Fibroblast of mammary gland (primary cell): ENCODE measurements at places on chromosomes 6 and 20.

DNA sequence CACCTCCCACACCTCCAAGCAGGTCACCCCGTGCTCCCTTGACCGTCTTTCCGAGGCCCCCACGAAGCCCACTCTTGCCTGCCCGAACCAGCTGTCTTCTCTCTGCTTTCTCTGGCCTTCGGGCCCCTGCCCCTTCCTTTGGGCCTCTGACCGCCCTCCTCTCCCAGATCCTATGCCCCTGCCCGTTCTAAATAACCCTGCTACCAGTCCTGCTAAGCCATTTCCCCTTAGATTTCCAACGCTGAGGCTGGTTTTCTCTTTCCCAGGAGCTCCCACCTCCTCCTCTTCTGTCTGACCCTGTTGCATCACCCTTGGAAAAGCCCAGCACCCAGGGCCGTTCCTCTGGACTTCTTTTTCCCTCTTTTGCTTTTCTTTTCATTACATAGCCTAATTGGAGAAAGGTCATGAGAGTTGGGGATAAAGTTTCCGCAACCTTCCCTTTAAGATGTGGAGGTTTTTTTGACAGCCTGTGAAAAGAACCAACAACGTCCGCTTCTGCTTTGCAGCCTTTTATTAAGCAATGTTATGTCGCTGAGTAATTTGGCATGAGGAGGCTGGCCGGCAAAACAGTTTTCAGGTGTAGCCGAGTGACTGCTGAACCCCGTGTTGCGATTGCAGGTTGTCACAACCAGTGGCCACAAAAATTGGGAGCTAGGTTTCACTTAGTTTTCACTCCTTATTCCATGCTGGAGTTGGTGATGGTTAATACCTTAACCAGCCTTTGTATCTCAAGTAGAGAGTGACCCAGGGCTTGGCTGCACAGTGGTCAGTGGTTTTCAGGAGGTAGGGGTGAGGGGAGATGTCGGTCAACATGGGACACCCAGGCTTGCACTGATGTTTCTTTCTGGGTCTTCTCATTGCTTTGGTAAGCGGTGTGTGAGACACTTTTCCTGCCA, 970 bp downstream of the BLTP3A start:
- DNase-seq, result peak; percentile 74

DNA sequence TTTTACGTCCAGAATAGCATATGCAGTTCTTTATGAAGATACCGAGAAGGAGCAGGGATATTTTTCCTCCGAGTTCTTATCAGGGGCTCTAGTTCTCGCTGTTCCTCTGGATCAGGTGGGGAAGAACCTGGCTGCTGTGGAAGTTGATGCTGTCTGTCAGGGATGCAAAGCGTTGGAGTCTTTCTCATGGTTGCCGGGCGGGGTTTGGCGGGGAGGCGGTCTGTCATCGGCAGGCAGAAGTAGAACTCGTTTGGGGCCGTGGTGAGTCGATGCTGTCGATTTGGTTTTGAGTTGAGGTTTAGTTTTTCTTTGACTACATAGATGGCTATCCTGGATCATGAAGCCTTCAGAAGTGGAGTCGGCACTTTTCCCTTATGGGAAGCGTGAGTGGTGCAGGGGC, 691.2 kb downstream of the QKI start:
- no peak for DNase-seq

- no peak for DNase-seq
These were observed 22.1 kb downstream of the BACH2 start for GRCh38 chr6:90274451-90275030.

DNA sequence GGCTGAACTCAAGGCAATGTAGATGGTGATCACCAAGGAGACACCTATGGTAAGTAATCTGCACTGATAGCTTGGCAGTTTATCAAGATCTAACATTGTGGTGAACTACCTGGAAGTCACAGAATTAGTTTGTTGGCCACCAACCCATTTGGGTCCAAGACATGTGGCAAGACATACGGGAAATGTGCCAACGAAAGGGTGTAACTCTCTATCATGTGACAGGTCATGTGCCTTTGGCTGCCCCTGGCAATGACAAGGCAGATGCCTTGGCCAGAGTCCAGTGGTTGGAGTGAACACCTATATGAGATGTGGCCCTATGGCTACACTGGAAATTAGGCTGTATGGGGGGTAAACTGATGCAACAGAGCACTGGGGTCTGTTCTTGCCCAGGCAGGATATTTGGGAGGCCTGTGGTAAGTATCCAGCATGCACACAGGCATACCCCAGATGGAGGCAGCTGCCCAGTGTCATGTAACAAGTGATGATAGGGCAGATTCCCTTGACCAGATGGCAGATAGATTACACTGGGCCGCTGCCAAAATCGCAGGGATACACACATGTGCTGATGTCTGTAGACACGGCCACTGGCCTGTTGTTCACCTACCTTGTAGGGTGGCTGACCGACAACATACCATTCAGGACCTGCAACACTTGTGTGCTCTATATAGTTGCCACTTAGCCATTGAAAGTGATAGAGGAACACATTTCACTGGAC, 35.5 kb upstream of the HSF2 start:
- no peak for DNase-seq

GRCh38 chr6:5205035-5205507, 55.7 kb downstream of the LYRM4 start:
- DNase-seq, result no peak

DNA sequence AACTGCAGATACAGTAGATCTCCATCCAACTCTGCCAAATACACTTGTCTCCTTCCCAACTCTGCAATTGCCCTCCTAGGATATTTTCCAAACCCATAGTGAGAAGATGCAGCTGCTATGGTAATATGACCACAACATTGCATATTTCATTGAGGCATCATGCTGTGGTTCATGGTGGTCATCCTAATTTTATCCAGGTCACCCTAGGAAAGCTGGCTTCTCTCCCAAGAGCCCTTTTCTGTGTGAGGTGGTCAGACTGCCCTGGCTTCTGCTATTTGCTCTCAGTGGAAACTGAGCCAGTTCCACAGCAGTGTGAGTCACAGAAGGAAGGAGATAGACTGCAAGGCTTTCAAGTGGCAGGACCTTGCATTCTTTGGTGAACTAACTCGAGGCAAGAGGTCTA, 5.5 kb downstream of the OGFRL1 start:
- DNase-seq, result peak; percentile 97

- DNase-seq, result no peak
These were observed 87.3 kb downstream of the TOX2 start for GRCh38 chr20:44001667-44002596.
